ENCODE measurements at places on chromosomes 13 and 19.

DNA sequence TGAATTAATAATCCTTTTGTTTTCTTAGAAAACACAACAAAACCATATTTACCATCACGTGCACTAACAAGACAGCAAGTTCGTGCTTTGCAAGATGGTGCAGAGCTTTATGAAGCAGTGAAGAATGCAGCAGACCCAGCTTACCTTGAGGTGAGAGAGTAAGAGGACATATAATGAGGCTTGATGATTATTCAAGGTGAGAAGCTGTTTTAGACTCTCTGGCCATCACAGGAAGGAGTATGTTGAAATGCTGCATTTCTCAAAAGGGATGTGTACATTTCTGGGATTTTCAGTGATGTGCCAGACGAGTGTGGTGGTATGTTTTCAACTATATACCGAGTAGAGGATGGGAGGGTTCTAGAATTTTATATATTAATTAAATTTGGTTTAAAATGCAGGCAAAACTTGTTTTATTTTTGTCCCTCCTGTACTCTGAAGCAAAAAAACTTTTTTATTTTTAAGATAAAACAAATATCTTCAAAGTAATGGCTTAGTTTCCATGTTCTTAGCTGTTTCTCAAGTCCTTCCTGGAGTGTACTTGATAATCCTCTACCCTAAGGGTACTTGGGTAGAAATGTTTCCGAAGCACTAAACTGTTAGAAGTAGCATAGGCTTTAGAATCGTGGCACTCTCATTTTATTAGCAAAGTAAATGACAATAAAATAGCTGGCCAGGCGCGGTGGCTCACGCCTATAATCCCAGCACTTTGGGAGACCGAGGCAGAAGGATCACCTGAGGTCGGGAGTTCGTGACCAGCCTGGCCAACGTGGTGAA, 51.1 kb downstream of the N4BP2L1 start:
- no peak for DNase-seq

DNA sequence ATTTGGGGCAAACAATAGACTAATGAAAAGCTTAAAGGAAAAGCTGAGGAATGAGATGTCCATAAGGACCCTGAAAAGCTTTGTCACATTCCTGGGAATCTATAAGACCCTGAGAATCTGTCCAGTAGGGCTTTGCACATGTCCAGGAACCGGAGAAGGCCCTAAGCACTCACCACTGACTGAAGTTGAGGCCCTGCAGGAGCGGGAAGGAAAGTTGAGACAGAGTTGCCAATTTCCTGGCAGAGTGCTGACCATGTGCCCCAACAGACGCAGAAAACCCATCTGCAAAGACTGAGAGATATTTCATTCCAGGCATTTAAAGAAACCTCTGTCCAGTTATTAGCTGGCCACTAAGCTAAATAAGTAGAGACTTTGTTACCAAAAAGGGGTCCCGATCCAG, 890.5 kb downstream of the UQCRFS1 start:
- no peak for DNase-seq

DNA sequence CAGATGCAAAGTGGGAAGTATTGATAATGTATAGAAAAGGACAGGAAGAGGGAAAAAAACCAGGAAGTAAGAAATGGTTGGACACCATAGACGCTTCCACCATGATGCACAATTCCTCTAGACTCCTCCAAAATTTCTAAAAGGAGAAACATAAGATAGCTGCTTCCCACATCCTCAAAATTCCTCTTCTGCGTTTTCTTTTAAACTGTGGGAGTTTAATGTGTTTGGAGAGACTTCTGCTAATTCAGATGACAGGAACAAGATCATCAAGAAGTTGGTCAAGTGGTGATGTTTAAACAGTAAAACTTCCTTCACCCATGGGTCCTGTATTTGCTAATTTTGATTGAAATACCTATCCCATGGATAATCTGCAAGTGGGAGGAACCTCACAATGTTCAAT, 130.2 kb downstream of the IRS2 start:
- no peak for DNase-seq

DNA sequence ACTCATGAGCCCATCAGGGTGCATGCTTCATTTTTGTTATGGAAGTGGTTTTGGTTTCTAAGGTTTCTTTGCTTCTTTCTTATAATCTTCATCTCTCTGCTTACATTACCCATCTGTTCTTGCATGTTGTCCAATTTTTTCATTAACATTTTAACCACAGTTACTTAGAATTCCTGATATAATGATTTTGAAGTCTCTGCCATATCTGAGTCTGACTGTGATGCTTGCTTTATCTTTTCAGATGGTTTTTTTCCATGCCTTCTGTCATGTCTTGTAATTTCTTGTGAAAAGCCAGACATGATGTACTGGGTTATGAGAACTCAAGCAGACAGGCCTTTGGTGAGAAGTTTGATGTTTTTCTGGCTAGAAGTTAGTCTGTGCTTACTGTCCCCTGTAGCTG, 8.0 kb upstream of the ARGLU1 start:
- DNase-seq, result no peak

DNA sequence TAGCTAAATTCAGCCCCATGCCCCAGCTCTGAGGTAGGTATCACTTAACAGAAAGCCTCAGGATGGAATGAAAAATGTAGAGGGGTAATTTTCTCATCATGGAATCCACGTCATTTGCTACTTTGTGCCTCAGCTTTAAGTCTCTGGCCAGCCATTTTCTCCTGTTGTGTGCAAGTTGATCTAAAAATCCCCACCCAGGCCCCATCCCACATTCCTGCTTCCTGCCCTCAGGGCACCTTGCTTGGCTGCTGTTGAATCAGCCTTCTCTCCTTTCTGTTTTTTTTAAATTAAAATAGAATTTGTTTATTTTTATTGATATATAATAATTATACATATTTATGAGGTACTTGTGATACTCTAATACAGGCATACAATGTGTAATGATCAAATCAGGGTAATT, 179.9 kb upstream of the TSHZ3 start:
- no peak for DNase-seq

DNA sequence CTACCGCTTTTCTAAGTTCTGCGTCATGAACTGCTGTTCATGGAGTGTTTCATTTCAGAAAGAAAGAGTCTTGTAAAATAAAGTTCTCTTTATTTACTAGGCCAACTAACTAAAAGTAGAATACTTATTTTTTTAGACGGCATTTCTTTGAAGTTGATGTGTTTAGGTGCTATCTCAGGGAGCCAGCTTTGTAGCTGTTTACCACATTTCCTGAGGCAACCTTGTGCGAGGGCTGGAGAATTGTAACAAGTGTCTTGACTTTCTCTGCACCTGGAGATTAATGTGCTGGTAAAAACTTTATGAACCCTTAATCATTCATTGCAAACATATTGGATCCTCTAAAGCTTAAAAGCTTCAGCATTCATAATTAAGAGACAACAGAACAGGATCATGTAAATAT, 229.3 kb downstream of the GPC6 start:
- no peak for DNase-seq

- no peak for DNase-seq
Measured at GRCh38 chr19:1591421-1592023, 1.1 kb downstream of the MBD3 start.

GRCh38 chr13:40552895-40553294, 113.5 kb downstream of the FOXO1 start:
- no peak for DNase-seq

- DNase-seq, result no peak
Measured at GRCh38 chr19:45515081-45515624, 7.9 kb downstream of the VASP start.

DNA sequence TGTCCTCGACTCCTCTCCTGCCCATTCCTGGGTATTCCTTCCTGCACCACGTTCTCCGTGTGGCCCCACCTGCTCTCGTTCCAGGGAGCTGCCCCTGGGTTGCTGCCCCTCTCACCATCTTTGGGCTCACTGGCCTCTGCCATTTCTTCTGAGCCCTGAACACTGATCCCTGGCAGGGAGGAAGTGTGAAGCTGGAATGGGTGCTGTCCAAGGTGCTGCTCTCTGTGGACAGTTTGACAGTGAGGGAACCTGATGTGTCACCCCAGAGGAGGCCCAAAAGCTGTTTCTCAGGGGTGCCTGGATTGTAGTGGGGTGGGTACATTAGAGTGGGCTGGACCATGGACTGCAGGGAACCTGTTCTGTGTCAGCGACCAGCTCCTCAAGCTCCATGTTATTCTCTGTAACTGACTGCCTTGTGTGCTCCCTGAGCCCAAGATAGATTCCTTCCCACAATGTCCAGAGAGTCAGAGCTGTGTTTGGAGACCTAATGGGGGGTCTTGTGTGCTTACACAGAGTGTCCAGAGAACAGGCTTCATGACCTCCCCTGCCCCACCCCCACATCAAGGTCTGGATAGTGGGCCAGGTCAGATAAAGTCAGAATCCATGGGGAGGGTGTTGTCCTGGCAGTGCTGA, 7.2 kb upstream of the CEACAM8 start:
- DNase-seq, result no peak

GRCh38 chr13:106357198-106357597, 178.3 kb downstream of the EFNB2 start:
- no peak for DNase-seq

GRCh38 chr13:51235756-51236490, 13.7 kb downstream of the FAM124A start:
- no peak for DNase-seq

- no peak for DNase-seq
Measured at GRCh38 chr13:30639671-30640070, 22.0 kb downstream of the USPL1 start.

DNA sequence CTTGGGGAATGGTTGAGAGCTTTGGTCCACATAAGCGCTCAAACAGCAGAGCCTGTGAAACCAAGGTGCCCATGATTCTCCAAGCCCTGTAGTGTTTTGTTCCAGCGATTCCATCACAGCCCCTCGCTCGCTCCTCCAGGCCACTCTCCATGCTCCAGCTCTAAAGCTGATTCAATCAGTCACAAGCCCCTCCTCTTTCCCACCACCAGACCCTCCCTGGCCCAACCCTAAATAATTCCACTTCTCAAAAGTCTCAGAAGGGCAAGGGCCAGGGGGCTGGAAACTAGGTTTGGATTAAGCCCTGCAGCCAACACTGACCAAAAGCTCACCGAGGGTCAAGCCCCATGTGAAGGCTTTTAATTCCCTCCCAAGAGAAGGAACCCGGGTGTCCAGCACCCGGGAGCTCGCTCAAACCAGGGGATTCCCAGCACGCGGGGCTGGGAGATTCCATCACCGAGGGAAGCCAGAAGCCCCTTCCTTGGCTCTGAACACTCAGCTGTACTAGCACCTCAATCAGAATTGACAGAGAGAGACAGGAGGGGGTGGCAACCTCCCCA, 1.5 kb downstream of the ZNF296 start:
- DNase-seq, result no peak

- no peak for DNase-seq
Measured at GRCh38 chr13:74346960-74347359, 212.8 kb upstream of the KLF12 start.

DNA sequence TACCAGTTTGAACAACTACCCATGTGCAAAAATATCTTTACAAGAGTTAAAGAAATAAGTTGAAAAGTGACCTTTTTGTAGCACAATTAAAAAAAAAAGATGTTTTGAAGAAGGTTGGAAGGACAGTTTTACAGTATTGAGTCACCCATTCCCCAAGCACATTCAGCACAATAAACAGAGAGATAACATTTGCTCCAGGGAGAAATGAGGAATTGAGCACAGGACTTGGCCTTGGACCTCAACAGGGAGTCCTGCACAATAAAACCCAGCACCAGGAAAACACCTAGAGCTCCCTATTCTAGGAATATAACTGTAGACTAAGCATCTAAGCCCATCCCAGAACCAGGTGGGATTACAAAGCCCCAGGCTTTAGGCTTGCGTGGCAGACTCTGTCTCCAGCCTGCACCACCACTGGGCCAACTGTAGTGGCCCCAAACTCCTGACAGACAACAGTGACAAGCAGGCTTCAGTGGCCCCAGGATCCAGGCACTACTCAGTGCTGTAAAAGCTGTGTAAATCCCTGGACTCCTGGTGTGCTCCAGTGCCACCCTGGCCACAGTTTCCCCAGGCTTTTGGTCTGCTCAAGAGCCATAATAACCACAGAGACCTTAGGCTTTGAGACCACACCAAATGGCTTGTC, 857.2 kb downstream of the SLITRK1 start:
- no peak for DNase-seq

DNA sequence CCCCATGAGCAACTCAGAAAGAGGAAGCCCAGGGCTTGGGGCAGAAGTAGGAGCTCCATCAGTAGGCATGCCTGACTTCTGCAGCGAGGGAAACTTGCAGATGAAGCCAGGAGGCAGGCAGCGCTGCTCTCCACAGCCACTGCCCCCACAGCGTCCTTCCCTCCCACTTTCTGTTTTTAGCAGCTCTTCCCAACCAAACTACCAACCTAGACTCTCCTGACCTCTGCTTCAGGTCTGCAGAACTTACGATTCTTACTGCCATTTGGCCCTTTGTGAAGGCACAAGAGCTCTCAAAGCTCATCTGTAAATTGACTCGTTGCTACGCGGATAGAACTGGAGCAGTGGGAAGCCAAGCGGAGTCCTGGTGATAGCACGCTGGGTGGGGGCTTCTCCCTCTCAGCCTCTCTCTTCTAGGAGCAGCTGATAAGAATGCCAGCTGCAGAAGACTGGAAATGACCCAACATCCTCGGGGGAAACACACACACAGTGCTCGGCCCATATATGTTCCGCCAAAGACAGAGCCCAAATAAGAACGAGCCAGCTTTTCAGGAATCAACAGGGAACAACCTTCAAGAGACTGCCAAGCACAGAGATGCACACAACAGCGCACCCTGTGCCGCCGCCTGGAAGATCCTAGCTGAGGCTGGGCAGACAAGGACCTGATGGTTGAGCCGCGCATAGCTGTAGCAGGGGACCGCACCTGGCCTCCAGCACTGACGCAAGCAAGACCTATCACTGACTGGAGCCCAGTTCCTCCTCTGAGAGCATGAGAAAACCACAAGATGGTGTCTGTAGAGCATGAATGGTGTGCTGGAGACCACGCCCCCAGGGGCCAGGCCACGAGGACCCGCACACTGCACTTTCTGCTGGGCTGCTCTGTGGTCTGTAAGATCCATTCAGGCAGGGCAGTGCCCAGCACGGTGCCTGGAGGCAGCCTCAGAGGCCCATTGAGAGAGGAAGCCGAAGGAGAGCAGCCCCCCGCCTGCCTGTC, 15.9 kb upstream of the SLC35E1 start:
- DNase-seq, result no peak

- no peak for DNase-seq
Measured at GRCh38 chr13:111327730-111328573, 7.5 kb downstream of the TEX29 start.

- no peak for DNase-seq
Measured at GRCh38 chr19:50427997-50428425, 4.7 kb upstream of the MYBPC2 start.
